ENCODE measurements at places on chromosomes 11 and 22.

DNA sequence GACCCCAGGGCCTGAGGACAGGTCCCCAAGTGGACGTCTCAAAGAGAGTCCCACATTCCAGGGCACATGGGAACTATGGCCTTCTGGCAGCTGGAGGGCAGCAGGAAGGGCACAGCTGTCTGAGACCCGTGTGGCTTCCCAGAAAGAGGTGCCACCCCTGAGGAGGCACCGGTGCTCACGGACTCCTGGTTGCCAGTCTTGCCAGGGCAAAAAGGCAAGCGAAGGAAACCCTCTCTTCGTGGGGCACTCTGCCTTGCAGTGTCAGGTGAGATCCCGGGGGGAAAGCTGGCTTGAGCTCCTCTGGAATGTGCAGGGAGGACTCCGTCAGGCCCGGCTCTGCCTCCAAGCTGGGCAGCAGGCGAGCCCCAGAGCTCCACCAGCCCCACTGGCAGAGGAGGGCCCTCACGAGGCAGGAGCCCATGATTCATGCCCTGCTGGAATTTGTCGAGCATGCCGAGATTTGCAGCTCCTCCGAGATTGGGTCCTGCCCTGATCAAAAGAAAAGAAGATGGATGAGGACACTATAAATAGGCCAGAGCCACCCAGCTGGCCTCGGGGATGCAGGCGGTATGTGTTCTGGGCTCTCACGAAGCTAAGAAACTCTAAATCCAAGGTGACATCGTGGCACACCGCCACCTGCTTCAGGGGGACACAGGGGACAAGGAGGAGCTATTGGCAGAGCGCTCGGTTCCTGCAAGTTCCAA, 9.9 kb upstream of the CELSR1 start:
- no peak for DNase-seq

DNA sequence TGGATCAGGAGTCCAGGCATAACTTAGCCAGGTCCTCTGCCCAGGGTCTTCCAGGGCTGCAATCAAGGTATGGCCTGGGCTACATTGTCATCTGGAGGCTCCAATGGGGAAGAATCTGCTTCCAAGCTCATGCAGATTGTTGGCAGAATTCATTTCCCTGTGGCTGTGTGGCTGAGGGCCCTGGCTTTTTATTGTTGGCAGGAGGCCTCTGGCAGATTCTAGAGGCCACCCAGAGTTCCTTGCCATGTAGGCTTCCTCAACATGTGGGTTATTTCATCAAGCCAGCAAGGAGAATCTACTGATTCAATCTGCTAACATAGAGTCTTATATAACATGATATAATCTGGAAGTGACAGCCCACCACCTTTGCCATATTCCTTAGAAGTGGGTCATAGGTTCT, 16.4 kb upstream of the EP300 start:
- no peak for DNase-seq

- no peak for DNase-seq
These were observed 1121.6 kb downstream of the BRD1 start for GRCh38 chr22:48705917-48706605.

DNA sequence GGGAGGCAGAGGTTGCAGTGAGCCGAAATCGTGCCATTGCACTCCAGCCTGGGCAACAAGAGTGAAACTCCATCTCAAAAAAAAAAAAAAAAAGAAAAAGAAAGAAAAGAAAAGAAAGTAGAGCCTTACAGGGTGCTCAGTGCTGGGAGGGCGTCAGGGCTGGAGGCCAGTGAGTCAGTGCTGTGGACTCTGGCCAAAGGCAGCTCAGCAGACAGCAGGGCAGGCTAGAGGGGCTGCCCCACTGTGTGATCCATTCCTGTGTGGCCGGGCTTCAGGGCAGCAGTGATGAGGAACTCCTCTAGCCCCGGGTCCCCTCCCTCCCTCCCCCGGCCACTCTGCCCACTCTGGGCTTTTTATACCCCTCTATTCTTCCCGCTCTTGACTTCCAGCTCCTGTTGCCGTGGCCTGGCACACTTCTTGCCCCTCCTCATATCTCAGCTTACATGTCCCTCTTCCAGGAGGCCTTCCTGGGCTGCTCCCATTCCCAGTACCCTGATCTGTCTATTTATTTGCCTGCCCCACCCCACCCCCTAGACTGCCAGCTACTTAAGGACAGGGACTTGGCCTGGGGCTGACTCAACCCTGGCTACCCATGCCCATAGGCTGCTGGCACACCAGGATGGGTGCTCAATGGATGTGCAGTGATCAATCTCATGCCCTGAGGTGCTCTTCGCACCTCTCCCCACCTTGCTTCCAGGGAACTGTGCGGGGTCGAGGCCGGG, 10.1 kb downstream of the SYT12 start:
- DNase-seq = no peak

DNA sequence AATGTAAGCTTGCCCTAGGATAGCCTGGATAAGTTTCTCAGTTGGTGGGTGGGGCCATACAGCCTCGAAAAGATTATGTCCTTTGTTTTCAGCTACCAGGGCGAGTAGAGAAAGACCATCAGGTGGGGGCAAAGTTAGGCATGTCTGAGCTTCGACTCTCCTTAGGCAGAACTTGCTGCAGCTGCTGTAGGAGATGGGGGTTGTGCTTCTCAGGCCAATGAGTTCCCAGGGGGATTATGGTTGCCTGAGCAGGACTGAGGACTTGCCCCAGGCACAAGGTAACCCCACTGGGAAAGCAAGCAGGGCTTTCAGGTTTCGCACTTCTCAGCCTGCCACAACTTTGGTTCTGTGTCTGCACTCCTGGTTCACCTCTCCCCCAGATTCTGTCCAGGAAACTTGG, 173.4 kb upstream of the SESN3 start:
- no peak for DNase-seq

- no peak for DNase-seq
These were observed 109.4 kb upstream of the ANO1 start for GRCh38 chr11:69968396-69969347.

DNA sequence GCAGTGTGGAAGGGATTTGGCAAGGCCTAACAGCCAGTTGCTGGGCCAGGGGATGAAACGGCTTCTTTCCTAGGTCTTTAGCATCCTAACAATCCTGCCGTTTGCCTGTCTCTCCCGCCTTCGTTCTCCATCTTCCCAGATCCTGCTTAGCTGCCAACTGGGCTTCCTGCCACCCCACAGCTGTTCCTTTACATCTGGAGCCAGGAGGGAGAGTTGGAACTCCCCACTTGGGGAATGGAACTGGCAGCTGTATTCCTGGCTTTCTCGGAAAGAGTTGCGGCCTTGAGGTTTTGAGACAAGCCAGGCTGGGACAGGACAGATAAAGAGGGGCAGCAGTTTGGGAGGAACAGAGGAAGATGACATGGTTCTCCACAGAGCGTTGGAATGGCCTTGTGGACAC, 59.6 kb downstream of the ST3GAL4 start:
- no peak for DNase-seq

- DNase-seq = no peak
These were observed 86.0 kb downstream of the EHF start for GRCh38 chr11:34706709-34707461.

DNA sequence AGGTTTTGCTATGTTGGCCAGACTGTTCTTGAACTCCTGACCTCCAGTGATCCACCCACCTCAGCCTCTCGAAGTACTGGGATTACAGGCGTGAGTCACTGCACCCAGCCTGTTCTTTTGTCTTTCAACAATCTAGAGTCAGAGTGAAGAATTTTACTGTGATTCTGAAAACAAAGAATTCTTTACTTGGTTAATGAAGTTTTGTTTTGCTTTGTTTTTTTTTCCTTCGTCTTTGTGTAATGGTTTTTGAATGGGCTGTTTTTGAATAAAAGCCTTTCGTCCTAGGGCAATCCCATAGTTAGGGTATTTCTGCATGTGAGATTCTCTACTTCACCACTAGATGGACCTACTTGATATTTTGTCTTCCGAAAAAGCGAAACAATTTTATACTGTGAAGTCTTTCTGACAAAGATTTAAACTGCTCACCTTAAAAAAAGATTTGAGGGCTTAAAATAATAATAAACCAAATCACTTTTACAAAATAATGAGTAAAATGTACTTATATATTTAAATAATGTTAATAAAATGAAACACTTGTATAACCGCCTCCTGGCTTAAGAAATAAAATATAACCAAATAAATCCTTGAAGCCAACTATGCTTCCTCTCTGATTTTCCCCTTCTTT, 43.4 kb upstream of the SC5D start:
- peak; percentile 66 for DNase-seq

DNA sequence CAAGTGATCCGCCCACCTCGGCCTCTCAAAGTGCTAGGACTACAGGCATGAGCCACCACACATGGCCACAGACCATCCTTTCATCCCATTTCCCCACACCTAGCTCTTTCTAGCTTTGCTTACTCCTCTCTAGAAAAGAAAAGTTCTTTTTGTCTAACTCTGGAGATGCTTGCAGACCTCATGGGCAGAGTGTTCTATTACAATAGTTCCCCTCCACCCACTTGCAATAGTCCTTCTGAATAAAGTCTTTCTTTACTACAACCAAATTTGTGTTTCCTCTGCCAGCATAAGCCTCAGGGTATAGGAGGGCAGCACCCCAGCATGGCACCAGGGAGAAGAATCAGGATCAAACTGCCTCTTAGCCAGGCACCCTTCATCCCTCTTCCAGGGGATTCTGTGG, 18.8 kb upstream of the RTL6 start:
- no peak for DNase-seq

DNA sequence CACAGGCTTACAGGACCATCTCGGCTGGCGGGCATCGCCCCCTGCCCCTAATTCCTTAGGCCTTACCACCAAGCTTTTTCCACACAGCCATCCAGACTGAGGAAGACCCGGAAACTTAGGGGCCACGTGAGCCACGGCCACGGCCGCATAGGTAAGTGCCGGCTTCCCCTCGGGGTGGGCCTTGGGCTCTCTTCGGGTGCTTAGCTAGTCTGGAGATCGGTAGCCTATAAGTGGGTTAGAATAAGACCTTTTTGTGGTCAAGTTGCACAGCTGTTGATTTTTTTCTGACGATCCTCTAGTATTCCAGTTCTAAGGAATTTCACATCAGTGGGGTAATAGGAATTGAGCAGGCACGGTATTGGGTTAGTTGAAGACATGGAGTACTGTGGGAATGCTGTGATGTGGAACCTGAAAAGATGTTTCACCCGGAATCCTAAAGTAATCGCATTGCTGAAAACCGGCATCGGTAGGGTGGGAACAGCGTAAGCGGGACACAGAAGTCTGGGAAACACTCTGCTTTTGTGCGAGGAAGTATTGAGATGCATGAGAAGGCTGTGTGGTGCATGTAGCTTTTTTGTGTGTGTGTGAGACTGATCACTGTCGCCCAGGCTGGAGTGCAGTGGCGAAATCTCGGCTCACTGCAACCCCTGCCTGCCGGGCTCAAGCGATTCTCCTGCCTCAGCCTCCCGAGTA, 669 bp downstream of the RPL27A start:
- no peak for DNase-seq

DNA sequence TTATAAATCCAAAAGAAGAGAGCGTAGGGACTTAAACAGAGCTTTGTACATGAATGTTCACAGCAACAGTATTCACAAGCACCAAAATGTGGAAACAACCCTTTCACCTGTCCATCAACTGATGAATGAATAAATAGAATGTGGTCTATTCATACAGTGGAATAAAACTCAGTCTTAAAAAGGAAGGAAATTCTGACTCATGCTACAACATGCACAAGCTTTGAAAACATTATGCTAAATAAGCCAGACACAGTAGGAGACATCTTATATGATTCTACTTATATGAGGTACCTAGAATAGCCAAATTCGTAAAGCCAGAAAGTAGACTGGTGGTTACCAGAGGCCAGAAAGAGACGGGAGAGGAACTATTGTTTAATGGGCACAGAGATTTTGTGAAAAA, 74.3 kb downstream of the SHANK2 start:
- no peak for DNase-seq

DNA sequence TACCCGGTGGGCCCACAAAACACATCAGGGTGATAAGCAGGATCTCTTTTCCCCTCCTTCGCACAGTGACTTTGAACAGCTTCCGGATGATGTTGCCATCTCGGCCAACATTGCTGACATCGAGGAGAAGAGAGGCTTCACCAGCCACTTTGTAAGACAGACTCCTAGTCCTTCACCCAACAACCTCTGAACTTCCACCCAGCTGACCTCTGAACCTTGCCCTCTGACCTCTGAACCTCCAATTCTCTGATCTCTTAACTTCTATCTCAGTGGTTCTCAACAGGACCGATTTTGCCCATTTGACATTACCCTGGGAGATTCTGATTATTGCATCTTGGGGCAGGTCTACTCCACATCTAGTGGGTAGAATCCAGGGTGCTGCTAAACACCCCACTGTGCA, 3.2 kb downstream of the NCF4 start:
- DNase-seq = no peak

All from GM10248 (cell line).